ENCODE measurements at places on chromosomes 2 and 18.

DNA sequence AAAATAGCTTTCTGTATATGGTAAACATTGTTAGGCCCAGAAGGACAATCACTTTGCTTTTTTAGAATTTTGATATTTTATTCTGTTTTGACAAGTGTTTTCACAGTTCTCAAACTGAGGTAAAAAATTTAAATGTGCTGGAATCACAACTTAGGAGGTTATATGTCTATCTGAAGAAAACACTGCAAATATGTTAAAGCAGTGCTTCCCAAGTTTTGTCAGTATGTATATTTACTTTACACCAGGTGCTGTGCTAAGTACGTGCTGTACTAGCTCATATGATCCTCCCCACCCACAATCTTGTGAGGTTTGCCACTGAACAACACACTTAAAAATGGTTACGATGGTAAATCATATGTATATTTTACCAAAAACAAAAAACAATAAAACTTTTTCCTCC is 124.2 kb downstream of the CABYR start:
- no peak for DNase-seq

GRCh38 chr2:96214554-96214953 is 5.9 kb upstream of the STARD7 start:
- no peak for DNase-seq

- no peak for DNase-seq
Measured at GRCh38 chr2:172473167-172473566, 45.8 kb downstream of the ITGA6 start.

- no peak for DNase-seq
Measured at GRCh38 chr2:86525421-86526340, 37.6 kb downstream of the CHMP3 start.

DNA sequence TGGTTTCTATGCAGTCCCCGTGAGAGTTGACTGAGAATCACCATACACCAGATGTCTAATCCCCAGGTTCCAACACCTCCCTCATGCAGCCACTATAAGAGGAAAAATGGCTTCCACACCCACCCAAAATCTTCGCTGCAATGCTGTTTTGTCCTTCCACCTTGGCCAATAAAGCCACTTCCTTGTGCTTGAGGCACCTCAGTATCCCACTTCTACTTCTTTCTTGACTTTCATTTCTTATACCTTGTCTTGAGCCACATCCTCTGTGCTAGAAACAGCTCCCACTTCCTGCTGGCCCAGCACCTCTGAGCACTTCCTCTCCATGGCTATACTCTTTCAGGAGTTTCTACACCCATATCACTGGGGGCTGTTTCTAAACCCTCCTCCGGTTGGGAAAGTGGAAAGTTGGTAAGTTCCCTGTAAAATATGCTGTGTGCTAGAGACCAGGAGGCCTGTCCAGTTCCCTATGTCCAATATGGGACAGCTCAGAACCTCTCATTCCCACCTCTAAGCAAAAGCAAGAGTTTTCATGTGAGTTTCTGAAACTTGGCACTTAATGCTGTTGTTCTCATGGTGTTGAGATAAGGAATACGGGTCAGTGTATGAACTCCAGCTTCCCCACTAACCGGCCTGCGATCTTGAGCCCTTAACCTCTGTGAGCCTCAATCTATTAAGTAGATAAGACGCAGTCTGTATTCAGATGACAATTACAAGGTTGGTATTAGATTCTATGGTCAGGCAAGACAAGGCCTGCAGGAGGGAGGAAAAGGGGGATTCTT is 209.1 kb upstream of the ID2 start:
- DNase-seq, result no peak
